DMS 273 treated with DMSO at 0.1 percent for 48 hours (cell line): ENCODE measurements at places on chromosomes 12 and 14.

DNA sequence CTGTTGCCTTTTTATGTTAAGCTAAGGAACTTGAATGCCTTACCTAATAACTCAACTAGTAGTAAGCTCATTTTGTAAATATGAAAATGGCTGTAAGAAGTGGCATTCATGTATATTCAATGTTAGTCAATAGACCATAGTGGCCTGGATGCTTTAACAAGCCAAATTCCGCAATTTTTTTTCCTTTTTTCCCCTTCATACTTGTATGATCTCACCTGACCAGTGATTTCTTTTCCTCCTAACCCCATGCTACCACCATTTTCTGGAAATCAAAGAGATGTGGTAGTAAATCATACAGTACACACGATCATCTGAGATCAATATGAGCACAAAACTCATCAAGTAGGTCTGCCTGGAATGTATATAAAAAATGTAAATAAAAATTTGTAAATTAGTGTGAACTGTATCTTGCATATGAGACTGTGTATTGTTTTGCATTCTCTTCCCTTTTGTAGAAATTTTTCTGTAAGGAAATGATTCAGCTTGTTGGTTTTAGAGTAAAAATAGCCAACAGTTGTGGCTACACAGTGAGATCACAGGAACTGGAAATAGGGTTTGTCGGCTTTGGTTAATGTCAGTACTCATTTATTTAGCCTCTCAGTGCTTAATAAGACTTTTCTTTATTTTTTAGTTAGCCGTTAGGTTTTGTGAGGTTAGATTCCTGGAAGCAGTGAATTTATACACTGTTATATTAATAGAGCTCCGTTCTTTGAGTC is 62.5 kb downstream of the ETNK1 start:
- no peak for DNase-seq

DNA sequence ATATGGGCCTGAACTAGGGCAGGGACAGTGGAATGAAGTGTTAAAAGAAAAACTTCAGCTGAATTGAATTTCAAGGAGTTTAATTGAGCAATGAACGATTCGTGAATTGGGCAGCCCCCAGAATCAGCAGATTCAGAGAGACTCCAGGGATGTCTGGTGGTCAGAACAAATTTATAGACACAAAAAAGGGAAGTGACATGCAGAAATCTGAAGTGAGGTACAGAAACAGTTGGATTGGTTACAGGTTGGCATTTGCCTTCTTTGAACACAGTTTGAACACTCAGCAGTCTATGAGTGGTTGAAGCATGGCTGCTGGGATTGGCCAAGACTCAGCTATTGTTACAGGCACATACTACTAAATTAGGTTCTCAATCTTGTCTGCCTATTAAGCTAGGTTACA is 9.7 kb upstream of the TBPL2 start:
- no peak for DNase-seq

DNA sequence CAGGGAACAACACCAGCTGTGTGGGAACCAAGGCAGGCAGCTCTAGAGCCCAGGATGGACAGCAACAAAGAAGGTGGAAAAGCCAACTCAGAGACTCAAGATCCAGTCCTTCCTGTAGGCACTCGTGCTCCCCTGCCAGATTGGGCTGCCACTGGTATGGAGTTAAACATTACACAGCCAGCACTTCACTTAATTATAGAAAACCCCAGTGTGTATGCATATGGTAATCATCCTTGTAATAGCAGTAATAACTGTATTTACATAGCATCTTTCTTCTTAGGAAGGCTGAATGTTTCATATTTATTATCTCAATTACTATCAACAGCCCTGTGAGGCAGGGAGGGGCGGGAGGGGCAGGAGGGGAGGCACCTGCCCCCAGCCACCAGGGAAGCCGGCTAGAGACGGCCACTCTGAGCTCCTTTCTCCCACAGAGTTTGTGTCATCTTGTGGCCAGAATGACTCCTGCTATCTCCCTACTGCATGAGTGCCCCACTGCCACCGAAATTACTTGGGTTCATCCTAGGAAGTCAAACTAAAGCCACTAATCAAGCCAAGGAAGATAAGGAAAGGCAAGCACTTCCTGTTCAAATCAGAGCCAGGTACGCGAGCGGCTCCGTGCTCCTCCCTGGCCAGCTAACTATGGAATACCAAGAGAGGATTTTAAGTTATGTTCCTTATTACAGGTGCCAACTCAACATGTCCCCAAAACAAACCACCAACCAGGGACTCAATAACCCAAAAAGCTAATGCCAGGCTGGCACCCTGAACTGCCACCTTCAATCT is 15.7 kb upstream of the RAB35 start:
- no peak for DNase-seq

- no peak for DNase-seq
Measured at GRCh38 chr12:55644591-55644990, 7.9 kb downstream of the OR10P1 start.

DNA sequence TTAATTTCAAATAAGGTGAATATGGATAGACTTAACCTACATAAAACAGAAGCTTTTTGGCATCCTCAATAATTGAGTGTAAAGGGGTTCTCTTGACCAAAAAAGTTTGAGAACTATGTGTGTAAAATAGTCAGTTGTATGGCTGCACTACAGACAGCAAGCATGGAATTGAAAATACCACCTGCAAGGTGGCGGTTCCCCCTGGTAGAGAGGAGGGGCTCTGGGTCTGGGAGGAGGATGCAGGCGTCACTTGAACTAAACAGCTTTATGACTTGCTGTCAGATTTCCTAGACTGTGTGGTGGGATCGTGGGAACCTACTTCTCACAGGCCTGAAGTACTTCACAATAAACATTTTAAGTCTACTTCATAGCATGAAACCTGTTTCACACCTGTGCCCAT is 6.3 kb downstream of the EVL start:
- DNase-seq = no peak

GRCh38 chr14:91419044-91419397 is 1.4 kb upstream of the CCDC88C start:
- DNase-seq = no peak

GRCh38 chr14:101151927-101152305 is 248.4 kb upstream of the RTL1 start:
- no peak for DNase-seq

DNA sequence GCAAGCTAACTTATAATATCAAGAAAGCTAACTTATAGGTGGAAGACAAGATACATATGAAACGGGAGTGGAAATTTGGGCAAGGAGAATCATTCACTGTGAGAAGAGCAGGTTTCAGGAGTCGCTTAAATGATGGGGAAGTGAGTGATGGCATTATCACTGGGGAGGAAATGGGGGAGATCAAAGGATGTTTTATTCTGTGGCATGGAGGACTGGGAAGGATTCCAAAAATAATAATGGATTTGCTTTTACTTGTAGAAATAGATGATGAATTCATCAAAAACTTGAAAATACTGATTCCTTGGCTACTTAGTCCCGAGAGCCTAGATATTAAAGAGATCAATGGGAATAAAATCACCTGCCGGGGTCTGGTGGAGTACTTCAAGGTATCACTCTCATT is 47.8 kb downstream of the SAV1 start:
- no peak for DNase-seq

DNA sequence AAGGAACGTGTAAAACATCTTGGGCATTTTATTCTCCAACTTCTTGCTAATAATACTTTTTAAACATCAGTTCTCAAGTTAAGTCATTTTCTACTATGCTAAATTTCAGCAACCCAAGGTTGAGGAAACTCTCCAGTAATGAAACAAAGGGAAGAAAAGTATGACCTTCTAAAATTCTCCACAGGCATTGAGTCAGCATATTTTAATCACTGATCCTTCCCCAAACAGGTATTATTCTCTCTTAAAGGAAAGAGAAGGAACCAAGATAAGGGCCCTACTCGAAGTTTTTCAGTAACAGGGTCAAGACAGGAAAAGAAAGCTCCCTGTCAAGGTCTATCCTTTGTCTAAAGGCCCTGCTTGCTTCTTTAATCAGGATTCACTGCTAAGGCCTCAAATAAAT is 3.0 kb downstream of the KICS2 start:
- DNase-seq = no peak
